ENCODE measurements at places on chromosomes 1 and 21. TPM values are rescaled to one million over a fixed set of nuclear protein-coding genes. Genes with fewer than 3 reads are reported as not detected.

Gene MRPS6
- 88.2 TPM for total RNA-seq

Gene C8B
- total RNA-seq: not detected

Gene CD48
- total RNA-seq: 309 TPM

Gene PKNOX1
- 28.7 TPM for total RNA-seq

Gene OR2T5
- total RNA-seq: not detected

Gene OR14K1
- not detected for total RNA-seq

Gene HSD11B1
- total RNA-seq: 1.5 TPM

All from activated CD4-positive, alpha-beta T cell treated with anti-CD3 and anti-CD28 coated beads, Interleukin-2, amount 10 ng/mL, durations not matched to agents 7 days and 5 days (primary cell).